Stimulated activated CD8-positive, alpha-beta memory T cell treated with anti-CD3 and anti-CD28 coated beads, Interleukin-12 subunit alpha, Interleukin-12 subunit beta, amount 100 ng/mL, for 1 hour (primary cell): ENCODE measurements at places on chromosomes 12 and 14.
A peak's percentile ranks its signal among the peaks of the same experiment; 100 is the strongest.

- DNase-seq, result no peak
Observed at GRCh38 chr12:49518914-49519573, 19.8 kb upstream of the KCNH3 start.

DNA sequence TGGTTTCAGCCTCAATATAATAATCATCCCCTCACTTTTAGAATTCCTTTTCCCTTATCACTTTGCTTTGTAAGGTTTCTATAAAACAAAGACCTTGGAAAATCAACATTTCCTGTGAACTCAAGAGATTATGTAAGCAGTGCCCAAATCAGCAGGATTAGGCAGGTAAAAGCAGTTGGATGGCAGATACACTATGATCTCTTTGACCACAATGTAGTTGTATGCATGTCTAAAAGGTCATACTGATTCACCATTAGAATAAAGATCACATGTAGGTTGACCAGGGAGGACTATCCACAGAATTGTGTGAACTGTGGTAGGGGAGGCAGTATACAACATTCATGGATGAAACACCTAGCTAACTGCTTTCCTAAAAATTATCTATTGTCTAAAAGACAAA is 57.5 kb downstream of the DENND5B start:
- no peak for DNase-seq

DNA sequence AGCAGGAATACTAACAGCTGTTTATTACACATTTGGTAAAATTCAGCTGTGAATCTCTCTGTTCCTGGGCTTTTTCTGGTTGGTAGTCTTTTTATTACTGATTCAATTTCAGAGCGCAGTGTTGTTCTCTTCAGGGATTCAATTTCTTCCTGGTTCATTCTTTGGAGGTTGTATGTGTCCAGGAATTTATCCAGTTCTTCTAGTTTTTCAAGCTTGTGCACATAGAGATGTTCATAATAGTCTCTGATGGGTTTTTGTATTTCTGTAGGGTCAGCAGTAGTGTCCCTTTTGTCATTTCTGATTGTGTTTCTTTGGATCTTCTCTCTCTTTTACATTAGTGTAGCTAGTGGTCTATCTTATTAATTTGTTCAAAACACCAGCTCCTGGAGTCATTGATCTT is 9.1 kb upstream of the OR6C76 start:
- no peak for DNase-seq

GRCh38 chr12:15114501-15114900 is 106.7 kb downstream of the RERG start:
- DNase-seq, result no peak

- DNase-seq, result no peak
Observed at GRCh38 chr14:69772082-69773017, 5.4 kb downstream of the SRSF5 start.

DNA sequence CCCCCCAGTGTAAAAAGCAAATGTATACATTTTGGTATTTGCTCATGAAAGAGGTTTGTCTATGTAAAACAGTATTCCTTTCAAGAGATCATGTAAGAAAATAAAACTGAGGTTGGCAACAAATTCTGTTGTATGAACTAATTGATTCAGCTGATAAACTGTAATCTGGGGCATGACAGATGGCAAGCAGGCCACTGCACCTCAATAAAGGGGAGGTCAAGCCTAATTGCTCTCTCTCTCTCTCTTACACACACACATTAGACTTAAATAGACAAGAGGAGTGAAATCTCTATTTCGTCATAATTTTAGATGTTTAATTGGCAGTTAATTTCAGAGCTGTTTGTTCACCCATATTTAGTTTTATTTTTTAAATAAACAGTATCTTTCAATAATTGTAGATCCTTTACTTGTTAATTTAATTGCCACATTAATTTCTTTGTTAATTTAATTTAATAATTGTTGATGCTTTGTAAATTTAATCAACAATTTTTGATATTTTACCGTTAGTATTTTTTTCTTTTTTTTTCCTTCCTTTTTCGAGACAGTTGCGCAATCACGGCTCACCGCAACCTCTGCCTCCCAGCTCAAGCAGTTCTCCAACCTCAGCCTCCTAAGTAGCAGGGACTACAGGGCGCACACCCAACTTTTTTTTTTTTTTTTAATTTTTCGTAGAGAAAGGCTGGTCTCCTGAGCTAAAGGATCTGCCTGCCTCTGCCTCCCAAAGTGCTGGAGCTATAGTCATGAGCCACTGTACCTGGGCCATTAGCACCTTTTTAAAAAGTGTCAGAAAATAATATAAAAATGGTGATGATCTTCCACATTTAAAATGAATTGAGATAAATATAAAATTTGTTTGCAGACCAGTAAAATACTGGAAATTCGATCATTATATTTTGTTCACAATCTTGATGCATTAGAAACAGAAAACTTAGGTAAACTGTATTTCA is 577.7 kb downstream of the SLC16A7 start:
- DNase-seq, result no peak

GRCh38 chr14:95077345-95077744 is 80.0 kb downstream of the DICER1 start:
- no peak for DNase-seq

DNA sequence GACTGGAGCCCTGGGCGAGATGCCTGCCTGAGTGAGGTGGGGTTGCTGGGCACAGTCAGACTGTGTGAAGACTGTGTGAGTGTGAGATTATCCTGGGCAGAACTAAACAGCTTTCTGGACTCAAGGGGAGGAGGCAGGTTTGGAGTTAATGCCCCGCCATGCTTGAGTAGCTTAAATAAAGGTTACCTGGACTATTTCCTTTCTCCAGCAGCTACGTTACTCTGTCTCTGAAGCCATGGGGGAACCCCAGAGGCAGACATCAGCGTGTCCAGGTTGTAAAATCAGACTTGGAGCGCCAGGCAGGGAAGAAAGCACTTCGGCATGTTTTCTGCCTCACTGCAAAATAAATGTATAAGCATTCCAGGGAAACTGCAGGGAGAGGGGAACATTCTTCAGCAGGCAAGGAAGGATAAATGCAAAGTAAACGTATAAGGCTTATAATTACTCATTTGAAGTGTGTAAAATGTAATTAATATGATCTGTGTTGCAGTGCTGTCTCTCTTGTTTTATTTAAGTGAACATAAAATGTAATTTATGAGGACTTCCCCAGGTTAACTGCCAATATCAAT is 129.7 kb downstream of the CHST11 start:
- DNase-seq, result no peak

GRCh38 chr14:71204231-71204630 is 297.0 kb downstream of the PCNX1 start:
- no peak for DNase-seq

DNA sequence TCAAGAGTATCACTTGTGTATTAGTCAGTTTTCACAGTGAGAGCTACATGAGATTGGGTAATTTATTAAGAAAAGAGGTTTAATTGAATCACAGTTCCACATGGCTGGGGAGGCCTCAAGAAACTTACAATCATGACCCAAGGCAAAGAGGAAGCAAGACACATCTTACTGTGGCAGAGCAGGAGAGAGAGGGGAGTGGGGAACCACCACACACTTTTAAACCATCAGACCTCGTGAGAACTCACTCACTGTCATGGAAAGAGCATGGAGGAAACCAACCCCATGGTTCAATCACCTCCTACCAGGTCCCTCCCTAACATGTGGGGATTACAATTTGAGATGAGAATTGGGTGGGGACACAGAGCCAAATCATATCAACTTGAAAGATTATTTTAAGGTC is 522.9 kb downstream of the FLRT2 start:
- DNase-seq, result no peak

DNA sequence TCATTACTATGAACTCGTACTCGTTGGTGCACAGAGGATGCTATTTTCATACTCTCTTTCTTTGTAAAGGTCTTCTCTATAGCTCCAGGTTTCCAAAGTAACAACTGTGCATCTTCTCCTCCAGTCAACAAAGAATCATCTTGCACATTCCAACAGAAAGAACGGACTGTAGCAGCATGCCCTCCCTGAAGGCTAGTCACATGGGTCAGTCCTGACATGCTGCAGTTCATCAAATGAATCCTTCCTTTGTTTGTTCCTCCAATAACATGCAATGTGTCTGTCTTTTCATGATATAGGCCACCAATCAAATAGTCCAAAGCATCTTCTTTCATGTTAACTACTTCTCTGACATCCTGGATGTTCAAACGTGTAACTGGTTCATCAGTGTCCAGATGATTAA is 42.9 kb downstream of the WDR89 start:
- DNase-seq, result no peak

GRCh38 chr14:78022059-78022458 is 148.1 kb upstream of the NRXN3 start:
- peak; percentile 2 for DNase-seq

DNA sequence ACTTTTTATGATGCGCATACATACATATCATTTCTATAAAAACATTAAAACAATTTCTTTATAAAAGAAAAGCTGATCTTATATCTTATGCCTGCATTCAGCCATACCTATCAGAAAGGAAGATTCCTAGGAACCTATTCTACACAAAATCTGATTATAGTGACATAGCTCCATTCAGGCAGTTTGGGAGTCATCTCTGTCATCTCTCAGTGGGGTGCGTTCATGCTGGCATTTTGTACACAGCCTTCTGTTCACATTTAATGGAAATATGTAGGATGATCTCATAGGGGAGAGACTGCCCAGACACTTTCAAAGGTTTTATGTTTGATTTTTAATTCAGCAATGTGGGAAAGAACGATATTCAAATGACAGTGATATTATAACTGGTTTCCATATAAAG is 52.9 kb downstream of the ATL1 start:
- DNase-seq, result no peak

GRCh38 chr12:63782466-63782865 is 2.8 kb downstream of the RXYLT1 start:
- no peak for DNase-seq

- DNase-seq, result no peak
Observed at GRCh38 chr12:95151821-95152220, 65.4 kb downstream of the FGD6 start.

GRCh38 chr12:29150462-29150861 is 1.4 kb downstream of the FAR2 start:
- DNase-seq, result no peak

DNA sequence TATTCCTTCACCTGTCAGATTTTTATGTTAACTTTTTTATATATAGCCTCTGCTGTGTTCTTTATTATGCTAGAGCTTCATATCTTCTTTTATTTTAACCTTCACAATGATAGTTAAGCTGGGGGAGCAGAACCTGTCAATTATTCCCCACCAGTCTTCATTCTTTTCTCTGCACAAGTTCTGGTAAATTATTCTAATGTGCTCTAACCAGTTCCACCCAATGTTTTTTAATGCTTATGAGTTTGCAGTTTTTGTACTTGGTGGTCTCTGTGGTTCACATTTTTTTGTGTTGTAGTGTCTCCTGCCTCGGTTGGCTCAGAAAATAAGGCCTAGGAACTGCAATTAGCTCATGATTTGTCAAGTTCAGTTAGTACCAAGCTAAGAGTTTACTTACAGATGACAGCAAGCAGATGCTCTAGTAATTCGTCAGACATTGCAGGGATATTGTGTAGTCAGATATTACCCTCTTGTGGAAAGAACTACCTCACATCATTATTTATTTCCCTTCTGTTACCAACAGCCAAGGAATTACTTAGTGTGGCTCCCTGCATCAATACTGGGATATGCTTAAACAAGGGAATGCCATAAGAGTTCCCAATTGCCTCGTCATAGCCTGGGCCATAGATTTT is 14.5 kb downstream of the DYRK2 start:
- no peak for DNase-seq

- no peak for DNase-seq
Observed at GRCh38 chr12:452667-453210, 7.0 kb upstream of the B4GALNT3 start.

GRCh38 chr12:128258866-128259555 is 8.0 kb upstream of the TMEM132C start:
- DNase-seq, result no peak

GRCh38 chr14:65287264-65288131 is 125.0 kb upstream of the FUT8 start:
- DNase-seq, result peak; percentile 17

DNA sequence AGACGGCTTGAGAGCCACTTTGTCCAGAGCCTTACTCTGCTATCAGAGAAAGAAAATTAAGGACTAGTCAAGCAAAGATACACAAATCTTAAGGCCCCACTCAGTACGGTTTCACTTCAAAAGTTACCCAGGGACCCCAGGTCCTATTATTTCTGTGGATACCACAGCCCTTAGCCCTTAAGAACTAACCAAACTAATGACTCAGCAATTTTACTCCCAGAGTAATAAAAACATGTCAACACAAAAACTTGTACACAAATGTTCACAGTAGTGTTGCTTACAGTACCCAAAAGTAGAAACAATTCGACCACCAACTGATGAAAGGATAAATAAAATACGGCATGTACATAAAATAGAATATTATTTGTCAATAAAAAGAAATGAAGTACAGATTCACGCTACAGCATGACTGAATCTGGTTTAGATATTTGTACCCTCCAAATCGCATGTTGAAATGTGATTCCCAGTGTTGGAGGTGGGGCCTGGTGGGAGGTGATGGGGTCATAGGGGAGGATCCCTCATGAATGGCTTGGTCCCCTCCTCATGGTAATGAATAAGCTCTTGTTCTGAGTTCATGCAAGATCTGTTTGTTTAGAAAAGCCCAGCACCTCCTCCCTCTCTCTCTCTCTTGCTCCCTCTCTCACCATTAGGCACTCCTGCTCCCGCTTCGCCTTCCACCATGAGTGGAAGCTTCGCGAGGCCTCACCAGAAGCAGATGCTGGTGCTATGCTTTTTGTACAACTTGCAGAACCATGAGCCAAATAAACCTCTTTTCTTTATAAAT is 30.5 kb downstream of the AREL1 start:
- DNase-seq, result no peak

DNA sequence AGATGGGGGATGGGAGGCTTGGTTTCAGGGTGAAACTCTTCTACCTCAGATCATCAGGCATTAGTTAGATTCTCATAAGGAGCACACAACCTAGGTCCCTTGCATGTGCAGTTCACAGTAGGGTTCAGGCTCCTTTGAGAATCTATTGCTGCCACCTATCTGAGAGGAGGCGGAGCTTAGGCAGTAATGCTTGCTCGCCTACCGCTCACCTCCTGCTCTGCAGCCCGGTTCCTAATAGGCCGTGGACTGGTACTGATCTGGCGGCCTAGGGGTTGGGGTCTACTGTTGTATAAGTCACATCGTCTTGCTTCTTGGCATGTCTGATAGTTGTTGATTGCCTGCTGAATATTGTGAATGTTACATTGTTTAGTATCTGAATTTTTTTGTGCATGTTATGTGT is 12.2 kb downstream of the SCYL2 start:
- DNase-seq, result no peak
